Esophagus squamous epithelium (tissue), 5 donors: ENCODE measurements at places on chromosomes 11 and 22. TPM values are rescaled to one million over a fixed set of nuclear protein-coding genes. Genes with fewer than 3 reads are reported as not detected.

GRCh38 chr22:45742866-45743450, 71.3 kb downstream of the ATXN10 start:
- no peak for DNase-seq
- H3K4me3 ChIP-seq = no peak overlapping the region
- H3K4me1 ChIP-seq = peaks cover 58% of the 10 kb centered on the region
- peak overlapping the region; percentile 79 for H3K27ac ChIP-seq

DNA sequence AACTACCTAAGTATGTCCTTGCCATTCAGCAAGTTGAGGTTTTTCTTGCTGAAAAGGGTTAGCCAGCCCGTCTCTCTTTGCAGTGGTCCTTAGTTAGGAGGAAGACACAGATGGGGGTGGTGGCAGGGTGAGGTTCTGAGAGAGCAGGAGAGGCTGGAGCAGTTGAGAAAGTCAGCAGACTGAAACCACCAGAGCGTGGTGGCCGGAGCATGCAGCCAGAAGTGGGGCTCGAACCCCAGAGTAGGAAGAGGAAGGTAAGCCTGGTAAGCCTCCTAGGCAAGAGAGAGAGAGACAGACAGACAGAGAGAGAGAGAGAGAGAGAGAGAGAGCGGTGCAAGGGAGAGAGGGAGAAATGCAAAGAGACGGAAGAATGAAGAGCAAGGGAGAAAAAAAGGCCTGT, 9.2 kb upstream of the SCN4B start:
- peaks cover 71% of the 10 kb centered on the region for H3K27me3 ChIP-seq
- no peaks in the 10 kb centered on the region for H3K4me1 ChIP-seq

DNA sequence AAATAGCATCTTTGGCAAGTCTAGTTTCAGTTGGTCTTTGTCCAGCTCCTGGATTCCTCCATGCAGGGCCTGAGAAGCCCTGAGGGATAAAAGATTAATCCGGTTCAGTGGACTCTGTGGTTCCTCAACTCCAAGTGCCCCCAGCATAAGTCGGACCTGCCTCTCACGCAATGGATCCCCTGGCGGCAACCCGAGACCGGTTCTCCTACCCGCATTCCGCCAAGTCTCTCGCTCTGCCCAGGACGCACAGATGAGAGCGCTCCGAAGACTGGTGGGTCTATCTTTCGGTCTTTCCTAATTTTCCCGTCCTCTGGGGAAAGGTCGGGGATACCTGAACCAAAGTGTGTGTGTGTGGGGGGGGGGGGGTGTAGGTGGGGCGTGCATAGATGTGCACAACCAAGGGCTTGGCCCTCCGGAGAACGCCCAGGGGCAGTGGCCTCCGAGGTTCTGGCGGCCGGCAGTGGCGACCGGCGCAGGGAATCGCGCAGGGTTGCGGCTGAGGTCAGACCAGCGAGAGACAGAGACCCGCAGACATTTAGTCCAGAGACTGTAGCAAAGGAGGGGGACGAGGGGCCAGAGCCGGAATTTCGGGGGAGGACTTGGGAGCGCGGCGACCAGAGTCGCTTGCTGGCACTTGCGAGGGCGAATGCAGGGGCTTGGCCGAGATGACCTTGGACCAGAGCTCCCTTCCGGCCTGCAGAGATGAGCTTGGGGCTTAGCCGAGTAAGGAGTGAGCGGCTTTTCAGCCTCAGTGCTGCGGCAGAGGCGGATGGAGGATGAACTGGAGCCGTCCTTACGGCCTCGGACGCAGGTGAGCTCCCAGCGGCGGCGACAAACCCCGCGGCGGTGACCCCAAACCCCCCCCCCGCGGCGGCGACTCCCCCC, 712 bp upstream of the SLC2A11 start:
- H3K4me1 ChIP-seq = peaks cover 7% of the 10 kb centered on the region
- DNase-seq = no peak
- peak overlapping the region; percentile 88 for H3K27ac ChIP-seq
- H3K4me3 ChIP-seq = peak overlapping the region; percentile 70
- H3K27me3 ChIP-seq = no peaks in the 10 kb centered on the region

DNA sequence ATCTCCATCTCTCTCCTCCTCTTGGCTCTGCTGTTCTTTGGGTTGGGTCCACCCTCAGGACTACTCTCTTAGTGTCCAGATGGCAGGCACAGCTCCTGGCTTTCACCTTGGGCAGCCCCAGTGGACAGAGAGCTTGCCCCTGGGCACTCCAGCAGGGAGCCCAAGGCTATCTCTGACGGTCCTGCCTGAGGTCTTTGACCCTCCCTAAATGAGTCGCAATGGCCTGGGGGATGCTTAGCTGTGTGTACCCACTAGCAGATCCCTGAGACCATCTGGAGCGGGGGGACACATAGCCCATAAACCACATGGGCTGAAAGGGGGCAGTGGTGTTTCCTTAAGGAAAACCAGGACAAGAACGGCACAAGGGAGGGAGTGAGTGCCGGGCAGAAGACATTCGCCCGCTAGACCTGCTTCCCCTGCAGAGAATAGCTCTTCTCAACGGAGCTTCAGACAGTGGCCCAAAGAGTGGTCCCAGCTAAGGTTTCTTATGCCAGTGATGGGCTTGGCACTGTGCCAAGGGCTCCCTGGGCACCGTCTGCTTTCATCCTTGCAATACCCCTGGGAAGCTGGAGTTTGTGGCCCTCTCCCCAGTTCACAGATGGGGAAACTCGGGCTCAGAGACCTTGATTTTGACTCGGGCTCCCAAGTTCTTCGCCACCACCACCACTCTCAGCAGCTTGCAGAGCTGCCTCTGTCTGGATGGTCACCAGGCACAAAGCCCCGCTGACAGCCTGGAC, 53.9 kb upstream of the ANO1 start:
- no peaks in the 10 kb centered on the region for H3K36me3 ChIP-seq
- H3K4me1 ChIP-seq = no peaks in the 10 kb centered on the region
- H3K27ac ChIP-seq = no peak overlapping the region
- peaks cover 5% of the 10 kb centered on the region for H3K27me3 ChIP-seq

- no peak overlapping the region for H3K4me3 ChIP-seq
- DNase-seq = no peak
- no peak overlapping the region for H3K27ac ChIP-seq
- H3K4me1 ChIP-seq = no peaks in the 10 kb centered on the region
These were observed 167.5 kb downstream of the KIRREL3 start for GRCh38 chr11:126833065-126833464.

DNA sequence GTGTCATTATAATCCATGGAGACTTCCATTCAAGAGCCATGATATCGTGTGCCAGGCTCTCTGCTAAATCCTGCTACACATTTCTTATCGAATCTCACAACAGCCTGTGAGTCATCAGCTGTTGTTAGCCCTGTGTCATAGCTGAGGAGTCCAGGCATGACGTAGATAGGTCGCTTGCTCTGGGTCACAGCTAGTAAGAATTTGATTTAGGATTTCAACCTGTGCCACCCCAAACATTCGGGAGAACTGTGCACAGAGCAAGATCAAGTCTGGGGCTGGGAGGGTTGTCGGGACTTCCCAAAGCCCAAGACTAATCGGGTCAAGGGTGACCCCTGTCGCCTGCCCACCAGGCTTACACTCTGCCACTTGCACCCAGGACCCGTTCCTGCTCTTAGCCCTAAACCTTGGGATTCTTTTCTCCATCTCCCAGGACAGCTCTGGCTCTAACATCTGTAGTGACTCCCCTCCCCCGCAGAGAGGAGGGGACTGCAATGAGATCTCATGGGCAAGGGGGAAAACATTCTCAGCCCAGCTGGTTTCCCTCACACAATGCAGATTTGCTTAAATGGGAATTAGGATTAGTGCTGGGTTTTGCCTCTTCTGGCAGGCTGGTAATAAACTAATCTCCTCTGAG, 34.3 kb downstream of the TSPAN18 start:
- no peak overlapping the region for H3K4me3 ChIP-seq
- H3K36me3 ChIP-seq = no peaks in the 10 kb centered on the region
- DNase-seq = no peak
- H3K4me1 ChIP-seq = no peaks in the 10 kb centered on the region
- no peaks in the 10 kb centered on the region for H3K27me3 ChIP-seq

GRCh38 chr22:38792833-38793232, 1.1 kb downstream of the DNAL4 start:
- peaks cover 32% of the 10 kb centered on the region for H3K4me1 ChIP-seq
- no peak for DNase-seq
- peak overlapping the region; percentile 72 for H3K4me3 ChIP-seq
- H3K27ac ChIP-seq = peak overlapping the region; percentile 90

DNA sequence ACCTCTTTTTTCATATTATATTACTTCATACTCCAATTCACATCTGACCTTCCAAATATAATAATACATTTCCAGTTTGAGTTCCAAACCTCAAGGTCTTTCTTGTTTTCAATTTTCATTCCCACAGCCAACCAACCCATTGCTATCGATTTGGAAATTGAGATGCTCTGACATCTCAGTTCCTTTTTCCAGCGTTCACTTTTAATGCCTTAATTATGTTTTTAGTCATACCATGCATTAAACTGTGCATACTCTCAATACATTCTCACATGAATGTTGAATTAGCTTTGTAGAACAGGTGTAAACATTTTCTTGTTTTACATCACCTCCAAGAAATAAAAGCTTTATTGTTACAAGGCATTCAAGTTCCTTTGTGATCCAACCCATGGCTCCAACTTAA, 294.2 kb upstream of the ANO3 start:
- no peak overlapping the region for H3K4me3 ChIP-seq
- no peaks in the 10 kb centered on the region for H3K4me1 ChIP-seq
- H3K27me3 ChIP-seq = no peaks in the 10 kb centered on the region
- no peak overlapping the region for H3K27ac ChIP-seq
- no peak for DNase-seq
- no peaks in the 10 kb centered on the region for H3K36me3 ChIP-seq

Gene DERL3
- not detected for total RNA-seq

Gene USP35
- total RNA-seq = 7.0 TPM
